Iris pigment epithelial cell (primary cell): ENCODE measurements at places on chromosomes 7 and 10.
A peak's percentile ranks its signal among the peaks of the same experiment; 100 is the strongest.

- no peak for DNase-seq
Observed at GRCh38 chr10:5775685-5776084, 37.5 kb downstream of the GDI2 start.

DNA sequence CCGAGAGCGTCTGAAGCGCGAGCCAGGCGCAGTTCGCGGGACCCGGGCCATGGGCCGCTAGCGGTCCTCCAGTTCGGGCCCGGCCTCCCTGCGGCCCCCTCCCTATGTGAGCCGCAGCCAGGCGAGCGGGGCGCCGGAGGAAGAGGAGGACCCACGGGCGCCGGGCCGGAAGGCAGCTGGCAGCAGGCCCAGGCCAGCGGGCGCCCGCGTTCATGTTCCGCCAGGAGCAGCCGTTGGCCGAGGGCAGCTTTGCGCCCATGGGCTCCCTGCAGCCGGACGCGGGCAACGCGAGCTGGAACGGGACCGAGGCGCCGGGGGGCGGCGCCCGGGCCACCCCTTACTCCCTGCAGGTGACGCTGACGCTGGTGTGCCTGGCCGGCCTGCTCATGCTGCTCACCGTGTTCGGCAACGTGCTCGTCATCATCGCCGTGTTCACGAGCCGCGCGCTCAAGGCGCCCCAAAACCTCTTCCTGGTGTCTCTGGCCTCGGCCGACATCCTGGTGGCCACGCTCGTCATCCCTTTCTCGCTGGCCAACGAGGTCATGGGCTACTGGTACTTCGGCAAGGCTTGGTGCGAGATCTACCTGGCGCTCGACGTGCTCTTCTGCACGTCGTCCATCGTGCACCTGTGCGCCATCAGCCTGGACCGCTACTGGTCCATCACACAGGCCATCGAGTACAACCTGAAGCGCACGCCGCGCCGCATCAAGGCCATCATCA lies 1.1 kb downstream of the ADRA2A start:
- peak; percentile 7 for DNase-seq

GRCh38 chr10:128316121-128316726 lies 190.0 kb upstream of the MKI67 start:
- DNase-seq = no peak

DNA sequence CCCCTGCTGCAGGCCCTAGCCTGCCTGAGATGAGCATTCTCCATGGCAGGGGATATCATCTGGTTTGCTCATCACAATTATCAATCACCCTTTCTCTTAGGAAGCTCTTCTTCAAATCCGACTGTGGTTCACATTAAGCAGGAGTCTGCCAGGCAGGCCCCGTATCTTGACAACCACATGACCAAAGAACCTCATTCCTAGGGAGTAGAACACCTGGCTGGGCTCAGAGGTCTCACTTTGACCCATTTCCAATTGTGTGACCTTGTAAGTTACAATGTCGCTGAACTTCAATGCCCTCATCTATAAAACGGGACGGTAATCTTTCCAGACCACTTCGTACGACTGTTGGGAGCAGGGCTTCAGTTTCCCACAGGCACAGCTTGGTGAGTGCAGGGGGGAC lies 156.4 kb upstream of the PCBD1 start:
- DNase-seq = no peak

DNA sequence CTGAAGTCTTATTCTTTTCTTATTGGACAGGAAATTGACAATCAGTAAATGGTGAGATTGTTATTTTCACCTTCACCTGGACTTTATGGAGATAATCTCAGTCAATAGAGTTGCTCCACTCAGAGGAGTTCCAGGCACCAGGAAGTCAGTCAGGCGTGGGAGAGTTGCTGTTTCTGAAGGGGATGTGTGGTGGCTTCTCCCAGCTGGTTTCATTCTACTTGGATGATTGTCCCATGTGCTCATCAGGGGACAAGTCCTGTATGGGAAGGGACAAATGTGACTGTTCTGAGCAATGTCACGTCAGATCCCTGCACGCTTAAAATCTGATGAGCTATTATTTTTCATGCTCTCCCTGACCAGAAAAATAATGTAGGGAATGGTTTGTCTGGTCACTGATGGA lies 222.5 kb upstream of the PITRM1 start:
- no peak for DNase-seq

GRCh38 chr10:28533571-28534304 lies 820 bp downstream of the WAC start:
- peak; percentile 39 for DNase-seq

- no peak for DNase-seq
Observed at GRCh38 chr10:98255146-98255877, 12.7 kb downstream of the LOXL4 start.

DNA sequence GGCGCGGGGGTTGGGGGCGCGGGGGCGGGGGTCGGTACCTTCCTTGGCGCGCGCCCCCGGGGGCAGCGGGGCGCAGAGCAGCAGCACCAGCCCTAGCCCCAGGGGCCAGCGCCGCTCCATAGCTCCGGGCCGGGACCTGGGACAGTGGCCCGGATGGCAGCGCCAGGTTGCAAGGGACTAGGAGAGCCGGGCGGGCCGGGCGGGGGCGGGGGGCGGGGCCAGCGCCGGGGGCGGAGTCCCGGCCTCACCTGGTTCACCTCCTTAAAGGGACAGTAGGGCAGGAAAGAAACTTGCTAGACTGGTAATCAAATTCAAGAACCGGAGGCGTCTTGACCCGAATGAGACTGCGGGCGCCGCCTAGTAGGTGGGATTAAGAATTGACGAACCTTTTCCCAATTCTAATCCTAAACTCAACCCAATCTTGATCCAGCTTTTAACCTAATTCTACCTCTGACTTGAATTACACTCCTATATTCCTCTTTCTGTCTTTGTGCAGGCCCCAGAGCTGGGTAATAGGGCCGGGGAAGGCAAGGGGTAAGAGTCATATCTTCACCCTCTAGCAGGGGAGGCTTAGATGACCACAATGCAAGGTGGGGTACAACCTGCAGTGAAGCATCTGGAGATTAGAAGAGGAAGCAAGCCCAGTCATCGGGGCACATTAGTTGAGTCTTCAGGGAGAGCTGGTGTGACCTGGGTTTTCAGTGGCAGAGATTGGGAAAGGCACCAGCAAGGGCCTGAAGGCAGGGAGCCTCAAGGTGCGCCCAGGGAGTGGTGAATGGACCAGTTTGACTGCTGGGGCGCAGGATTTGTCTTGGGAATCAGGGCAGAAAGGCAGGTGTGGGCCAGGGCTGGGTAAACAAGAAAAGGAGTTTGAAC lies at the start of gene EPHA1:
TSS of gene EPHA1 (minus strand) at position 171 of the 876 bp plus-strand sequence. CDS start at position 120, 51 bp downstream.
- no peak for DNase-seq

GRCh38 chr10:102649797-102650654 lies 5.7 kb downstream of the TRIM8 start:
- no peak for DNase-seq

GRCh38 chr10:118918116-118918515 lies 111.4 kb upstream of the NANOS1 start:
- DNase-seq = no peak

- DNase-seq = peak; percentile 57
Observed at GRCh38 chr10:43407148-43407575, 1.8 kb downstream of the HNRNPF start.

DNA sequence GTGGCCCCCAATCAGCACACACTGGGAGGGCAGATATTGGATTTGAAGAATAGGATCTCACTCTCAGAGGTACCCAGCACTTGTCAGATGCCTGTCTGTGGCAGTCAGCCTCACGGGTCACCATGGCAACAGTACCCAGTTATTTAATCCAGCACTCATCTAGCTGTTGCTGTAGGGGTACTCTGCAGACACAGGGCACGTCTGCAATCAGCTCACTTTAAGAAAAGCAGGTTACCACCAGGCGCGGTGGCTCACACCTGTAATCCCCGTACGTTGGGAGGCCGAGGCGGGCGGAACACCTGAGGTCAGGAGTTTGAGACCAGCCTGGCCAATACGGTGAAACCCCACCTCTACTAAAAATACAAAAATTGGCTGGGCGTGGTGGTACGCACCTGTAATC lies 11.9 kb downstream of the SFXN4 start:
- no peak for DNase-seq

DNA sequence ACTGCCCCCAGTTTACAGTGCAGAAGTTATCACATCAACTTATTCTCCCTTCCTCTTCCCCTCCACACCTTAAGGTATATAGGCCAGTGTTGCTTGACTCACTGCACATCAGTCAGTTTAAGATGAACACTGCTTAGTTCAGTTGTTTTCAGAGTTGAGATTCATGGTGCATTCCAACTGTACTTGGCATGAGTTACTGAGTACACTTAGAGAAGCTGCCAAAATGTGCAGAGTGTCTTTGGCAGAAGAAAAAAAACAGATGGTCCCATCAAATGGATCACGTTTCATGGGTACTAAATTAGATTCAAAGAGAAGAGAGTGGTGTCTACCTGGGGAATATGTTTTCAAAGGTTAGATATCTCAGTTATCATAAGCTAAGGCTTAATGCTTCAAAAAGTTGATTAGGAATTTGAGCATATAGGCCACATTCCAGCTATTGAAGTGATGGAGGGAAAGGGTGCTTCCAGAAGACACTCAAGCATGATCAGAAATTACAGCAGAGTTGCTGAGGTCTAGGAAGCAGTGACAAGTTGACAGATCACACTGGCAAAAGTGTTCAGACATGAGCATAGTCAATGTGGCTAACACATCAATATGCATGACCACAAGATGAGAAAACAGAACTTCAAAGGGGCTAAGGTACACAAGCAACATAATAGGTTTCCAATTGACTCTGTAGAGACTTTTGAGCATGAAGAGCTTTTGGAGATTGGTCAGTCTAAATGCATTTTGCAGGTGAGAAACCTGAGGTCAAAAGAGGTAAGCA lies 579.2 kb upstream of the CELF2 start:
- no peak for DNase-seq

DNA sequence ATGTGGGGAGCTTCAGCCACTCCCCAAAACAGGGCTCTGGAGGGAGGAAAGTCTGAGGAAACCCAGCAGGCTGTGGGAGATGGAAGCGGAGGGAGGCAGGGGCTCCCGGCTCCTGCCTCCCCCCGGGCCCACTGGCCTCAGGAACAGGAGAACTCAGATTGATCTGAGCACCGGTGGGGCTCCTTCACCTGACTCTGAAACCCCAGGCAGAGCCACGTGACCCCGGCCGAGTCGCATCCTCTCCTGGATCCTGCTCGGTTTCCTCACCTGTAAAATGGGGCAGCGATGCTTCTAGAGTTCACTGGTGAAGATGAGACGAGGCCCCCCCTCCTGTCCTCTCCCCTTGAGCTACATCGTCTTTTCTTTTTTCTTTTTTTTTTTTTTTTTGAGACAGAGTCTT lies 33.6 kb downstream of the TCERG1L start:
- no peak for DNase-seq

DNA sequence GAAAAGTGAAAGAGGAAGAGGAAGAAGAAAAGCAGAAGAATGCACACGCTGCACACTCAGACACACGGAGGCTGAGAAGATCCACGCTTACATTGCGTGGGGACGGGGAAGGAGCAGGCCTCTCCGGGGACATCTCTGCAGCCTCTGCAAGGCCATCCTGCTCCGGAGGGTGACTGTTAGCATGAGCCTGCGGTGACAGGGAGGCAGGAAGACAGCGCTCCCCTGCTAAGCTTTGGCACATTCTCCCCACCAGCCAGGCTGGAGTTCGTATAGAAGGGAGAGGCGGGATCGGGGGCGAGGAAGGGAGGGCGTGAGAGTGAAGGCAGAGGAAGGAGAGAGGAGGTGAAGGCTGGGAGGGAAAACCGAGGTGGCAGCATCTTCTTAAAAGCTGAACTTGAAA lies 366.0 kb upstream of the SHH start:
- no peak for DNase-seq

GRCh38 chr7:6416516-6417145 lies 31.1 kb downstream of the DAGLB start:
- DNase-seq = peak; percentile 50

GRCh38 chr7:151660141-151660540 lies 140.4 kb upstream of the RHEB start:
- DNase-seq = peak; percentile 57

DNA sequence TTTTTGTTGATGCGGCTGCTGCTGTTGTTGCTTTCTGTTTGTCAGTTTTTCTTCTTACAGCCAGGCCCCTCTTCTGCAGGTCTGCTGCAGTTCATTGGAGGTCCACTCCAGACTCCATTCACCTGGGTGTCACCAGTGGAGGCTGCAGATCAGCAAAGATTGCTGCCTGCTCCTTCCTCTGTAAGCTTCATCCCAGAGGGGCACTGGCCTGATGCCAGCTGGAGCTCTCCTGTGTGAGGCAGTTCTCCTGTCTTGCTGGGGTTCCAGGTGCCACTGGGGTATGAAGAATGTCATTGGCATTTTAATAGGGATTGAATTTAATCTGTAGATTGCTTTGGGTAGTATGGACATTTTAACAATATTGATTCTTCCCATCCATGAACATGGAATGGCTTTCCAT lies 308.5 kb upstream of the MEOX2 start:
- DNase-seq = no peak

- DNase-seq = no peak
Observed at GRCh38 chr10:71726580-71727104, 7.1 kb upstream of the C10orf105 start.

DNA sequence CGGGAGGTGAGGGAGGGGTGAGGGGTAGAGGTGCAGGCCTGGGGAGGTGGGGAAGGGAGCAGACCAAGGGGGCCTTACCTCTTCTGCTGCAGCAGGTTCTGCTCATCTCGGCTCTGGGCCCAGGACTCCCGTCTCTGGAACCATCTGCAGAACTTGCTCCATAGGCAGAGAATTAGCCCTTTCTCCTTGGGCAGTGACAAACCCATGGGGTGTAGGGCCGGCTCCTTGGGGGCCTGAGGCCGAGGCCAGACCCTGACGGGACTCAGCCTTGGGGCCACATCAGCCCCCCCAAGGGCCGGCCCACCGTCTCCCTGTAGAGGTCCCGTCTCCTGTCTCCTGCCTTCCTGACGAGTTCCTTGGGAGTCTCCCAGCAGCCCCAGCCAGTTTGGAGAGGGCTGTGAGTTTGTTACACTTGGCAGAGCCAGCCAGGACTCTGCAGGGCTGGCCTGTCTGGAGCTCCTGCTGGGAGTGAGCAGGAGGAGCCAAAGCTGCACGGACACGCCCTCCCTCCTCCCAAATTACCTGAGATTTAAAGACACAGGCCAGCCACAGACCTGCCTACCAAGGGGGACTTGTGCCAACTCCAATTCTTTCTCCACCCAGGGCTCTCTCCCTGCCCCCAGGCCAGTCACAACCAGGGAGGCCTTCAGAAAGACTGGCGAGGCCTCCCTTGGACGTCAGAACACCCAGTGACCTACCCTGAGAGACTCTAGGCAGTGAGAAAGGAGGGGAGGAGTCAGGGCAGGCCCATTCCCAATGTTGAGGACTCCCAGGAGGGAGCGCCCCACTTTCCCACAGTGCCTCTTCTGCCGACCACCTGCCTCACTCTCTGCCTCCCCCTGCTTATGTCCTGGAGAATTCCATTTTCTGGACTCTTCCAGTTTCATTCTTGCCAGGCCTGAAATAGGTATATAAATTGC lies at the start of gene TRPV6:
TSS of gene TRPV6 (minus strand) at position 435 of the 920 bp plus-strand sequence.
- no peak for DNase-seq
